Thymus (tissue), 14 donors: ENCODE measurements at places on chromosomes 1 and 21. TPM values are rescaled to one million over a fixed set of nuclear protein-coding genes. Genes with fewer than 3 reads are reported as not detected.

- DNase-seq = no peak
- no peaks in the 10 kb centered on the region for H3K4me1 ChIP-seq
- no peak overlapping the region for H3K4me3 ChIP-seq
- no peaks in the 10 kb centered on the region for H3K36me3 ChIP-seq
- H3K27ac ChIP-seq = no peak overlapping the region
Observed at GRCh38 chr1:41314376-41315145, 46.7 kb upstream of the FOXO6 start.

Gene CRYAA
- total RNA-seq = not detected

DNA sequence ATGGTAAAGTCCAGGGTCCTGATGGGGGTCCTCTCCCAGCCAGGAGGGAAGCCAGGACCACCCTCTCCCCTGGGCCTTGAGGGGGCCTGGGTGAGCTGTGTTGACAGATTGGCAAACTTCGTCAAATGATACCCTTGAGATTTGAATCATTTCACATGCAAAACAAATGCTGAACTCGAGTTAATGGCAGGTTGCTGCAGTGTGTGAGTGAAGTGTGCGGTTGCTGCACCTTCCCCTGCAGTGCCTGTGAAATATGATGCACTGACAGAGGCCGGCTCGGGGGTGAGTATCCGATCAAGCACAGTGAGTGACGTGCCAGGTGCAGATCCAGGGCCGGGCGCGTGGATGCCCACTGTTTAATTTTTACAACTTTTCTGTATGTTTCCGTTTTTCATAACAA, 5.7 kb upstream of the KRTAP12-1 start:
- no peak overlapping the region for H3K4me3 ChIP-seq
- no peaks in the 10 kb centered on the region for H3K27me3 ChIP-seq
- no peaks in the 10 kb centered on the region for H3K36me3 ChIP-seq
- no peak overlapping the region for H3K27ac ChIP-seq
- no peaks in the 10 kb centered on the region for H3K4me1 ChIP-seq
- no peak for DNase-seq

DNA sequence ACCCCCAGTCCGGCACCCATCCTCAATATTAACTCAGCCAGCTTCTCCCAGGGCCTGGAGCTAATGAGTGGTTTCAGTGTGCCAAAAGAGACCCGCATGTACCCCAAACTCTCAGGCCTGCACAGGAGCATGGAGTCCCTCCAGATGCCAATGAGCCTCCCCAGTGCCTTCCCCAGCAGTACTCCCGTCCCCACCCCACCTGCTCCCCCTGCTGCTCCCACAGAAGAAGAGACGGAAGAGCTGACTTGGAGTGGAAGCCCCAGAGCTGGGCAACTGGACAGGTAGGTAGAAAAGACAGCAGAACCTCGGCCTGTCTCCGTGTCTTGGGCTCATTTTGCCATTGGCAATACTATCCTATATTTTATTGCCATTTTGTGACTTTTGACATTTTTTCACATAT, 45.4 kb upstream of the IPO9 start:
- no peak overlapping the region for H3K27ac ChIP-seq
- H3K4me1 ChIP-seq = no peaks in the 10 kb centered on the region
- peaks cover 5% of the 10 kb centered on the region for H3K36me3 ChIP-seq

Gene CRABP2
- 20.7 TPM for total RNA-seq

GRCh38 chr1:75922698-75923097, 9.5 kb downstream of the ASB17 start:
- no peaks in the 10 kb centered on the region for H3K4me1 ChIP-seq
- no peak overlapping the region for H3K27ac ChIP-seq
- no peak for DNase-seq
- no peak overlapping the region for H3K4me3 ChIP-seq
- no peaks in the 10 kb centered on the region for H3K27me3 ChIP-seq

GRCh38 chr21:42321845-42322244, 6.6 kb upstream of the TFF3 start:
- no peak overlapping the region for H3K27ac ChIP-seq
- H3K4me3 ChIP-seq = no peak overlapping the region
- no peaks in the 10 kb centered on the region for H3K36me3 ChIP-seq
- peaks cover 12% of the 10 kb centered on the region for H3K4me1 ChIP-seq
- no peaks in the 10 kb centered on the region for H3K27me3 ChIP-seq

DNA sequence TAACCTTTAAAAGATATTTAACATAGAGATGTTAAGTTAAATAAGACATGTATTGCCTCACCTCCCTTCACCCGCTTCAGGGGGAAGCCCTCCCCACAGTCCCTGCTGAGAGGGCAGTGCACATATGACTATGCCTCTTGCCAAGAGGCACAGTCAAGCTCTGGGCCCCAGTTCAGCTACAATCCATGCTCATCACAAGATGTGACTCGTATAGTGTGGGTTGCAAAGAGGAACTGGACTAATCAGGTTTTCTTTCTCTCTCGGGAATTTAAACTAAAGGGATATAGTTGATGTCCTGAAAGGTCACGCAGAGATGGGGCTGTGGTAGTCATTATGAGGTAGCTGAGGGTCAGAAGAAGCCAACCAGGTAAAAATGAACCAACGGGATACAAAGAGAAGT, 35.6 kb downstream of the LYST start:
- no peak overlapping the region for H3K27ac ChIP-seq
- H3K36me3 ChIP-seq = peaks cover 54% of the 10 kb centered on the region
- H3K4me1 ChIP-seq = no peaks in the 10 kb centered on the region
- no peak overlapping the region for H3K4me3 ChIP-seq
- DNase-seq = no peak

DNA sequence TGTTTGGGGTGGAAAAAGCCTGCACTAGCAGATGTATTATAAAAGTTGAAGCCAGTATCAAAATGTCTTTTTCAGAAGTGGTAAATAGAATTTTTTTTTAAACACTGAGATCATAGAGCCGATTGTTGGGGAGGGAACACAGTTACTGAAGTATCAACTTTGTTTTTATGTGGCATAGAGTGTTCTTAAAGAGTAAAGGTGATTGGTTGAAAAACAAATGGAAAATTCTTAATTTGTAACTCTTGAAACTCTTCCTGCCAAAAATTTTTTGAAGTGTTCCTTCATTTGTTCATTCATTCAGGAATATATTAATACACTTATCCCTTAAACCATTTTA, 83.3 kb downstream of the DISP1 start:
- H3K4me1 ChIP-seq = no peaks in the 10 kb centered on the region
- no peak overlapping the region for H3K4me3 ChIP-seq
- no peaks in the 10 kb centered on the region for H3K36me3 ChIP-seq
- no peak overlapping the region for H3K27ac ChIP-seq
- H3K27me3 ChIP-seq = no peaks in the 10 kb centered on the region

Gene INTS11
- total RNA-seq = 60.8 TPM

Gene SMIM11
- 3.4 TPM for total RNA-seq

Gene VSIG8
- total RNA-seq = 0.24 TPM

Gene DCST1
- not detected for total RNA-seq

DNA sequence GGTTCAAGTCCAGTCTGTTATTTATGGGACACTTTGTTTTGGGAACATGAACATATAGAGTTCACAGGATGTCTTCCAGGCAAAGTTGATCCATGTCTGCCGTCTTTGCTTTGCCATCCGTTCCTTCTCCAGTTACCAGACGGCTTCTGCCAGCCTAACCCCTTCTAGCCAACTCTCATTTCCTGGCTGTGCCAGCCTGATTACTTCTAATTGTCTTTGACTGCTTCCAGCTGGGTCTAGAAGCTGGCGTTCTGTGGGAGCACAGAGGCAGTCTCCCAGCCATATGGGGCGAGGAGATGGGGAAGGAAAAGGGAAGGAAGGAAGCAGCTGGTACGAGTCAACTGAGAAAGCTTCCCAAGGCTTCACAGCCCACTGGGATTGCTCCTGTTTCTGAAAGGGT, 3.1 kb upstream of the HUNK start:
- peaks cover 2% of the 10 kb centered on the region for H3K4me1 ChIP-seq
- H3K27me3 ChIP-seq = peaks cover 54% of the 10 kb centered on the region
- no peak for DNase-seq
- no peaks in the 10 kb centered on the region for H3K36me3 ChIP-seq
- no peak overlapping the region for H3K27ac ChIP-seq
- no peak overlapping the region for H3K4me3 ChIP-seq

Gene CFAP74
- total RNA-seq = 0.09 TPM

DNA sequence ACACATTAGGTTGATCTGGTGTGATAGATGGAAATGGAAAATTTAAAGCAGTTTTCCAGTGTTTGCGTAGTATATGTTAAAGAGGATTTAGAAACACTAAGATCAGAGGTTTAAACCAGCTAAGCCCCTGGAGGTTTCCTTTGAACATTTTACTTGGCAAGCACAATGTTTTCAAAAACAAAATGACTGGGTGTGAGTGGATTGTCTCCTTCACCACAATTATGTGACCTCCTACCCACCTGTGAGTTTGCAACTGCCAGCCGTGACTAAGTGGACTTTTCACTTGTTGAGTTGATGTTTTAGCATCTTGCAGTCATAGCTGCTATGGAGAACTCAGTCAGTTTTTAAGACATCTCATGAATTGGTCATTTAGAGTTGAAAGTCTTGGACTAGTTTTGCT, 4.7 kb downstream of the CCDC190 start:
- no peaks in the 10 kb centered on the region for H3K36me3 ChIP-seq
- H3K27ac ChIP-seq = no peak overlapping the region
- no peaks in the 10 kb centered on the region for H3K4me1 ChIP-seq
- no peaks in the 10 kb centered on the region for H3K27me3 ChIP-seq
- DNase-seq = no peak
- no peak overlapping the region for H3K4me3 ChIP-seq

DNA sequence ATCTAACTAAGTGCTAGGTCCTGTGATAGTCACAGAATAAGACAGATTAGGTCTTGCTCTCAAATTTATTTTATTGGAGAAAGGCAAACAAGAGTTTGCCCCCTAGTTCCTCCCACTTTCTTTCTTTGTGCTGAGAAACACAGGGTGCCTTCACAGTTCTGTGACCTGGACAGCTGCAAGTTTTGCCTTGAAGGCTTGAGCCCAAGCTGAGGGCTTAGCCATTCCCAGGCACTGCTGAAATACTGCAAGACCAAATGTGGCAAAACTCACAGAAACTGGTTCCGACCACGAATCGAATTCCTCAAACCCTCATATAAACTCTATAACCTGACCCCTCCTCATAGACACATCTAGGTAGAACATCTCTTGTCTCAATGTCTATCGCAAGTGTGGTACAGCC, 227.9 kb downstream of the RERE start:
- no peaks in the 10 kb centered on the region for H3K27me3 ChIP-seq
- H3K27ac ChIP-seq = no peak overlapping the region
- no peaks in the 10 kb centered on the region for H3K36me3 ChIP-seq
- peaks cover 6% of the 10 kb centered on the region for H3K4me1 ChIP-seq
- DNase-seq = no peak

- no peak overlapping the region for H3K4me3 ChIP-seq
- H3K36me3 ChIP-seq = no peaks in the 10 kb centered on the region
- DNase-seq = no peak
- no peak overlapping the region for H3K27ac ChIP-seq
- no peaks in the 10 kb centered on the region for H3K27me3 ChIP-seq
Observed at GRCh38 chr1:51439053-51439452, 80.0 kb downstream of the EPS15 start.

GRCh38 chr1:28890435-28890834, 23.9 kb upstream of the EPB41 start:
- no peak for DNase-seq
- H3K4me3 ChIP-seq = no peak overlapping the region
- no peaks in the 10 kb centered on the region for H3K27me3 ChIP-seq

GRCh38 chr1:148389027-148389339, 94.1 kb downstream of the PPIAL4G start:
- peaks cover 13% of the 10 kb centered on the region for H3K4me1 ChIP-seq
- no peaks in the 10 kb centered on the region for H3K36me3 ChIP-seq
- peak overlapping the region; percentile 57 for H3K4me3 ChIP-seq
- H3K27me3 ChIP-seq = no peaks in the 10 kb centered on the region

Gene KCNA3
- total RNA-seq = 22.9 TPM

DNA sequence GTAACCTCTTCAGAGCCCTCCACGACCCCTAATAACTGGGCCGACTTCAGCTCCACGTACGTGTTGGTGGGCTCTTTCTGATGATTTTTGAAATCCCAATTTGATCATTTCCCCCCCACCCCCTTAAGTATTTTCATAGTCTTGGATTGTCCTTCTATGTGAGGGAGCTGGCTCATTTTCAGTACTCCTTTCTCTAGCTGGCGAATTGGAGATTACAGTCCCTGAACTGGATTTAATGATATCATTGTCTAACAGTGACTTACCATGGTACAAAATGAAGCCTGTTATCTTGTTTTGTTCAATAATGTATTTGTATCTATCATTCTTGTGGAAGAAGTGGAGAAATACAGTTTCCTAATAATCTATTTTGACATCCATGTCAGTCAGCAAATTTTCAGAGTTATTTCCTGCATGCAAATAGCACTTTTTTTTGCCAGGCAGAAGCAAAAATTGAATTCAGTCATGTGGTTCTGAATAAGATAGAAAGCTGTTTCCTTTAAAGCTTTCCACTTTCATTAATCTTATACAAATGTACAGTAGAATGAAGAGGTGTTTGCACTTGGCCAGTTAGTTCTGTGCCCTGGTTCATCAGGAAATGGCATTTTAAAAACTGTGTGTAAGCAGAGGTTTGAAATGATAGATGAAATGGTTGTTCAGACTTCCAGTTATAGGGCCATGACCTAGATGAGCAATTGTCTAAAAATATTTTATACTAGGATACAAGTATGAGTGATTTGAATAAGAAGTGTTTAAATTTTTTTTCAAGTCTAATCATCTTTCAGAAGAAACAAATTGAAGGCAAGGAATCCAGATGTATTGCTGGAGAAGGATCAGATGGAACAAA, 104.2 kb downstream of the ATP5PO start:
- peaks cover 3% of the 10 kb centered on the region for H3K36me3 ChIP-seq
- H3K27me3 ChIP-seq = no peaks in the 10 kb centered on the region
- peak overlapping the region; percentile 15 for H3K27ac ChIP-seq
- DNase-seq = no peak
- H3K4me1 ChIP-seq = peaks cover 11% of the 10 kb centered on the region

DNA sequence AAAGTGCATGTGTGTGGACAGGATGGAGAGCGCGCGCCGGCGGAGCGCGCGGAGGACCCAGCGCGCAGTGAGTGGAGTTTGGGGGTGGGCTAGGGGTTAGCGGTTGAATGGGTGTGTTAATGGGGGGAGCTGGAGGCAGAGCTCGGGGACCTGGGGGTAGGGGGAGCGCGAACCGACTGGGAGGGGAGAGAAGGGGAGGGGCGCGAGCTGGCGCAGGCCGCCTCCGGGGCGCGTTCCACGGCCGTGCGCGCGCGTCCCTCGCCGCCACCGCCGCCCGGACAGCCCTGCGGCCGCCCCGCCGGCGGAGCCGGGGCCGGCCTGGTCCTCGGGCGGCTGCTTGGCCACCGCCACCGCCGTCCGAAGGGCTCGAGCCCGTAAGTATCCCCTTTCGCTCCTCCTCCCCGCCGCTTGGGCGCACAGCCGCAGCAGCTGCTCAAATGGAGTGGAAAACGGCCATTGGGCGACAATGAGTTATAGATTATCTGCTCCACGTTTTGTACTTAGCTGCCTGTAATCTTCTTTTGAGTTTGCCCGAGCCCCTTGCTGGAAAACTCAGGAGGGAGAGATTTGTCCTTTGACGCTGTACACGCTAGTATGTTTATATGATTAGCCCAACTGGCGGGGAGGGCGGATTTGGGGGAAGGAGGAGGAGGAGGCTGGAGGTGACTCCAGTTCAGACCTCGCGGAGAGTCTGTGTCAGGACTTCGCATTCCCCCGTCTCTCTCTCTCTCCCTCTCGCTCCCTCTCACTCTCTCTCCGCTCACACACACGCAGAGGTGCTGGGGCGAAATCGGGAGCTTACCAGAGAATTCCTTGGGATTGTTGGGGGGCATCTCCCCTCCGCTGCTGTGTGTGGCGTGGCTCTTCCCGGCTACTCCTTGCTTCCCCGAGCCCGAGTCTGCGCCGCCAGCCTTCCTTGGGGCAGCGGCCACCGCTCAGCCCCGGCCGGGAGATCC, at the start of gene ADGRL2:
Gene ADGRL2, plus strand, starts transcription at position 240 of the 956 bp plus-strand sequence. CDS start 36,051 bp downstream, outside the sequence.
- no peaks in the 10 kb centered on the region for H3K36me3 ChIP-seq
- peaks cover 44% of the 10 kb centered on the region for H3K27me3 ChIP-seq
- H3K4me1 ChIP-seq = no peaks in the 10 kb centered on the region
- H3K4me3 ChIP-seq = peak within 1 kb of the TSS; percentile 39

Gene OR2G6
- not detected for total RNA-seq

Gene TNFAIP8L2
- 30.0 TPM for total RNA-seq
